ENCODE measurements at places on chromosomes 5 and 9.

DNA sequence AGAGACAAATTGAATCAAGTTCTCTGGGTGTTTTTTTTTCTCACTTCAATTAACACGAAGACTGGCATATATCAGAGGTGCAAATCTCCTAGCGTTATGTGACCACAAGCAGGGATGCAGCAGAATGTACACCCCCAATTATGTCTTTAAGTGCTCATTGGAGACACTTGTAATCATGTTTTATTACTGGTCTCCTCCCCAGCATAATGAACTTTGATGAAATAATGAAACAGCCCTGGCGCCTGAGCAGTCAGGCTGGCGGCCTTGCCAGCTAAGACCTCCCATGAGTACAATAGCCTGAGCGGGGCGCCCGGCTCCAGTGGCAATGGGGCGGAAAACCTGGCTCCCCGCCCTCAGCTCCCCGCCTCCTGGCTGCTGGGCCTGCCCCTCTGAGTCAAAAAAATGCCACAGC, 209.4 kb upstream of the MSX2 start:
- peak; percentile 52 for DNase-seq

- no peak for DNase-seq
Measured at GRCh38 chr9:68844631-68845612, 139.9 kb downstream of the PIP5K1B start.

- no peak for DNase-seq
Measured at GRCh38 chr9:91220491-91221135, 141.1 kb downstream of the AUH start.

DNA sequence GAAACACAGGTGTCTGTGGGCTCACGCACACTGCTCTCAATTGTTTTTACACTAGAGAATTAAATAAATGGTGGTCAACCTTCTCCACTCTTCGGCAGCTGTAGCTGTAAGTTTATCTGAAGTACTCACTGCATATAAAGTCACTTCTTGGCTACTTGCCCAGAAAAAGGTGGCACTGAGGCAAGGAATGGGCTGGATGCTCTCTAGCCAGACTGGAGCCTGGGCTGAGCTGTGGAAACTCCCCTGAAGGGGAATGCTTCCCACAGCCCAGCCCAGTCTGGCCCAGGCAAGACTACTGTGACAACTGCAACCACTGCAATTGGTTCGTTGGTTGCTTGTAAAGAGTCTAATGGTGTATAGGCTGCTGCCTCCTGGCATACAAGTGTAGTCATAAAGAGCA, 4.5 kb downstream of the LEAP2 start:
- DNase-seq: no peak

- DNase-seq: no peak
Measured at GRCh38 chr5:1564182-1564748, 40.5 kb upstream of the LPCAT1 start.

DNA sequence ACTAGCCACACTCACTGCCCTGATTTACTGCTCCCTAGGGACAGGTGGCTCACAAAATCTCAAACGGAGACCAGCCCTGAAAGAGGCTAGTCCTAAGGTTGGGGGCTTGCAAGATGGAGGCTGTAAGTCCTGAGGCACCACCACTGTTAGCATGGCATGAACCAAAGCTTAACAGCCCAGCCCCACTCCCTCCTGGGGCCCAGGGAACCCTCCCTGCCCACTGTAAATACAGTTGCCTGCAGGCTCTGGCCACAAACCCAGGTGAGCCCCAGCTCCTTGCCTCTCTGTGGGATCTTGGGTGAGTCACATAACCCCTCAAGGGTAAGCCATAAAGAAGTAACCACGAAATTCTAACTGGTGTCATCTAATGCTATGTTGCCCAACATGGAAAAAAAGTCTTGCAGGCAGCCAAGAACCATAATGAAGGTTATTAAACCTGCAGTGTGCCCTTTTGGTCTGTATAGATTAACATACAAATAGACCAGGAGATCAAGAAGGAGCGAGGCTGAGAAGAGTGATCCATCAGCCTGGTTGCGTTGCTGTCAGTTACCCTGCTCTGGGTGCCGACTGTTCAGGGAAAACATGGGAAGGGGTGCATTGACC, 1.7 kb upstream of the POMT1 start:
- no peak for DNase-seq

- DNase-seq: no peak
Measured at GRCh38 chr5:60492958-60493357, 207.0 kb downstream of the DEPDC1B start.

DNA sequence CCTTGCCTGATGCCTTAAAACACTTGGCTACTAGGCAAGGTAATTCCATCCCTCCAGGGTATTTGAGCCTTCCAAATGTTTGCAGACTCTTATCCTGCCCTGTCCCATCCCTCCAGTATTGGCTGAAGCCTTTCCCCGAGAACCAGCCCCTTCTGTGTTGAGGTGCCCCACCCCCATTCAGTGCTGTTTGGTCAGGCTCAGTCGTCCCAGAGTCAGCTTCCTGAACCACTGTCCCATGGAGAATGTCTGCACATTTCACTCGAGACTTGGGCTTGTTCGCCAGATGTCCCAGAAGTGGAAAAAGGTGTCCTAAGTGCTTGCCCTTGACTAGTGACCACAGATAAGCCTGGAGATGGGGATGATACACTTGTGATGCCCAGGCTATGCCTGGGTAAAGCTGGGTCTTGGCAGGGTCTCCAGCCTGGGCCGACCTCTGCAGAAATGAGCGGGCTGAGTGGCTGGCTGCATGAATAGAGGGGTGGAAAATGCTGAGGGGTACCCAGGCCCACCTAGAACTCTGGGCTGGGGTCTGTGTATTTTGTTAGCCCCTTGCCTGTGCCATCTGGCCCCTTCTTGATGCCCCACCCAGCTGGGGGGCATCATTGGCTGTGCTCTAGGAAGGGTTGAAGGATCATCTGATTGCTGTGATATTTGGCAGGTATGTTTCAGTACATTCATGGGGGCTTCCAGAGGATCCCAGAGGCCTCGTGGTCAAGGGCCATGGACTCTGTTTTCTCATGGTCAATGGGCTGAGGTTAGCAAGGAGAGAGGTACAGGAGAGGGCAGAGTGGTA, 178.4 kb downstream of the MACROH2A1 start:
- no peak for DNase-seq

DNA sequence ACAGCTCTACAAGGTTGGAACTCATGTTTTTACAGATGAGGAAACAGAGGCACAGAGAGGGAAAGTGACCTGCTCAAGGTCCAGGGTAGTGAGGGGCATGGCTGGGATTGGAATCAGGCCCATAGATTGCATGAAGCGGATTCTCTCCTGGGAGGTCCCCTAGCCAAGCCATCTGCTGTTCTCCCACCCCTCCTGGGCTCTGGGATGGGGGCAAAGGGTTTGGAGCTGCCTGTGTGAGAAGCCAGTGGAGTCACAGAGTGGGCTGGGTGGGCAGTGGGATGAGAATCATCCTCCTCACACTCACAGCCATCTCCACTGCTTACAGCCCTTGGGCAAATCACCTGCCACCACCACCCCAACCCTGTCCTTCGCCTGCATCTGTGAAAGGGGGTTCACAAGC, 38.6 kb upstream of the PSD2 start:
- no peak for DNase-seq

DNA sequence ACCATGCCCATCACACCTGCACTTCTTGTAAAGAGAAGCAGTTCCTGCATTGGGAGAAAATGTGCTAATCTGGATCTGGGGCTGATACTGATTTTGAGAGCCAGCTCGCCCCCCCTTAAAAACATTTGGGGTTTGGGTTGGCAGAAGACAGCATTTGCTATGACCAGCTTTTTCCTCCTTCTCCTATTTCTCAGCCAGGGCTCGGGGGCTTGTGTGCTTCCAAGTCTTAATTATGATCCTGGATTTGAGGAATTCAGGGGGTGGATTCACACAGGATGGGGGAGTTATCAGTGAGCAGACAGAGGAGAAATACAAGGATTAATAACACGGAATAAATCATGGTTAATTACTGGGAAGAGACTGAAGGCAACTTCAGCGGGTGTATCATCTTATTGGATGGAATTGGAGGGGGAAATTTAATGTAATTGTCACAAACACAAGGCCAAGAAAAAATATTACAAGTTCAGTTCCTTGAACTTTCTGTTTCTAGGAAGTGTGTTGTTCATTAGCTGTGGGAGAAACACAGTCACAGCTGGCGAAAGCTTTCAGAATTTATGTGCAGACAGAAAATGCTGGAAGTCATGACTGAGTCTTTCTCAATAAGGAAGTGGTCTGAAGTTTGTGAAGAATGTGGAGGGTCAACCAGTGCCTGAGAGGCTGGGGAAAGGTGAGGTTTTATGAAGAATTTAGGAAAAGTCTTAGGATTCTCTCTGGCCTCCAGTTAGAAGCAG, 15.3 kb downstream of the C9orf152 start:
- no peak for DNase-seq
